Hippocampal formation (tissue), 2 donors: ENCODE measurements at places on chromosomes 6 and 20.

- no peak for DNase-seq
Measured at GRCh38 chr6:150753371-150754064, 112.0 kb upstream of the MTHFD1L start.

GRCh38 chr6:166928644-166929541 is 27.5 kb downstream of the RNASET2 start:
- no peak for DNase-seq

- DNase-seq = no peak
Measured at GRCh38 chr20:5020760-5021159, 19.4 kb upstream of the SLC23A2 start.

GRCh38 chr20:47508278-47508677 is 6.6 kb downstream of the NCOA3 start:
- no peak for DNase-seq

GRCh38 chr6:141483598-141484061 is 649.1 kb upstream of the GJE1 start:
- DNase-seq = no peak
